ENCODE measurements at places on chromosomes 16 and 17.

GRCh38 chr16:56589141-56590039 lies at the start of gene MT3:
Gene MT3, plus strand, starts transcription at chr16:56589528. Its CDS starts 63 bp downstream, at chr16:56589591.
- no peak for DNase-seq

DNA sequence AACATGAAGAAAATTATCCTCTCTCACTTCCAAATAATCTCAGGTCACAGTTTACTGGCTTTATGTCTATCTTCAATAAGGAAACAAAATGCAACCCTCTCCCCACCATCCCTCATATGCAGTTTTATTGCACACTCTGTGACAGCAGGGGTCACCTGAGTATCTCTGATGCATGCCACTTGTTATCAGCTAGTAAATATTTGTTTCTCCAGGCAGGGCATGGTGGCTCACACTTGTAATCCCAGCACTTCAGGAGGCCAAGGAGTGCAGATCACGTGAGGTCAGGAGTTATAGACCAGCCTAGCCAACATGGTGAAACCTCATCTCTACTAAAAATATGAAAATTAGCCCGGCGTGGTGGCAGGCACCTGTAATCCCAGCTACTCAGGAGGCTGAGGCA lies 61.1 kb downstream of the ADAMTS18 start:
- DNase-seq = no peak

DNA sequence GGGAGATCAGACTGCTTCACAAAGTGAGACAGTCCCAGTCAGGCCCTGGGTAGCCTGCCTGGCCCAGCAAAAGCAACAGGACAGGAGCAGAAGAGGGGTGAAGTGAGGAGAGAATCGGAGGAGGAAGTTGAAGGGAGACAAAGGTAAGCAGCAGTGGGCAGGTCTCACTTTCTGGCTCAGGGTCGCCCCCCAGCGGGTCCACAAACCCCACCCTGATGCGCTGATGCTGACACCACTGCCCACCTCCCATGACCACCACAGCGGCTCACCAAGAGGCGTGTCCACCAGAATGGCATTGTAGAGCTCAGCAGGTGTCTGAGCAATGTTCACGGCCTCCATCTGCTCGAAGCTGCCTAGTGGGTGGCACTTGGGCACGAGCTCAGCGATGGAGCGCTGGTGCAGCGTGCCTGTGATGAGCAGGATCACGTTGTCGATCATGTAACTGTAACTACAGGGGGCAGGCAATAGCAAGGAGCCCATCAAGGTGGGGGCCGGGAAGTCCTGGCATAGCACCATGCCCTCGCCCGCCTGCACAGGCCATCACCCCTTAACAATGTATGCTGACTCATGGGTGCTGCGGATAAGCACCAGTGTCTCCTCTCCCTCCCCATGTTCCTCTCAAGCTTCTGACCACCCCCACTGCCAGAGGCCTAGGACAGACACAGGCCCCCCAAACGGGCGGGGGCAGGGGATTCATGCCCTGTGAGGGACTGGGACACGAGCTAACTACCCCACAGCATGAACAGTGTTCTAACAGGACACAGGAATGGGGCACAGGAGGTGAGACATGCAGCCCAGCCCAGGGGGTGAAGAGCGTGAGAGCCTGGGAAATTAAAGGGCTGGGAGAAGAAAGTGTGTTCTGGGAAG lies 13.6 kb downstream of the HSD11B2 start:
- DNase-seq = no peak

- DNase-seq = no peak
These were observed 20.2 kb downstream of the ZNRF1 start for GRCh38 chr16:75019007-75019406.
